ENCODE measurements at places on chromosomes 1 and 21.

GRCh38 chr1:71572038-71572437, 491.2 kb upstream of the ZRANB2 start:
- no peak for DNase-seq

GRCh38 chr1:7198664-7199063, 413.4 kb downstream of the CAMTA1 start:
- DNase-seq: no peak

GRCh38 chr1:67918067-67918466, 84.8 kb upstream of the GNG12 start:
- no peak for DNase-seq

- DNase-seq: no peak
Measured at GRCh38 chr1:66730462-66730861, 21.8 kb upstream of the DYNLT5 start.

- DNase-seq: no peak
Measured at GRCh38 chr1:33397994-33398393, 32.9 kb downstream of the PHC2 start.

- DNase-seq: peak; percentile 70
Measured at GRCh38 chr1:176206006-176206960, 803 bp downstream of the COP1 start.

DNA sequence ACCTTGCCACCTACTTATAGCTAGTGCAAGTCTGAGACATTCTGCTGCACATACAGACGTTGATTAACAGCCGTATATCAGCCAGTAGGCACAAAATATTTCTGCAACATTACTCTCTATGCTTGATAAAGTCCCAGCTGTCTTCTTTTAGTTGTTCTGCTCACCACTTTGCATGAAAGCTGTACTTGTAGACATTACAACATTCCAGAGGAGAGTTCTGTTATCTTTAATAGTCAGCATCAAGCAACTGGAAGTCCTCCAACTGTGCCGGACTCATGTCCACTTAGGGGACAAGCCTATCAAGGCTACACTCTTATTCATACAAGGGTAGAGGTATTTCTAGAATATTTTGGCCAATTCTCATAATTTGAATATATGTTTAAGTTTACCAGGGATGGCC, 50.0 kb downstream of the CACHD1 start:
- no peak for DNase-seq

- DNase-seq: no peak
Measured at GRCh38 chr21:45640001-45640887, 3.3 kb upstream of the PCBP3 start.

GRCh38 chr1:114735479-114735878, 18.9 kb upstream of the NRAS start:
- DNase-seq: no peak

DNA sequence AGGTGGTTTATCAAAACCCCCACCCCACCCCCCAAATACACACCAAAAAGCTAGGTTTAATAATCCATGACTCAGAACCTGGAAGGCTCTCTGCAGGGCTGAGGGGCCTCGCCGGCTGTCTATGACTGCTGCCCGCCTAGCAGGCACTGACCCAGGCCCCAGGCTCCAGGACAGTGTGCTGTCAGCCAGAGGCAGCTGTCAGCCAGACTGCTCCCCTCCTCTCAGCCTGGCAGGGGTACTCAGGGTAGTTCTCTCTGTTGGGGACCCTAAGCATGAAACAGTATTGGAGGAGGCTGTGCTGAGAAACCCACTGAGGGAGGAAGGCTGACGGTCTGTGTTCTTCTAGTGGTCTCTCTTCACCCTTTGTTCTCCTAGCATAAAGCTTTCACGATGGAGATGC, 90.3 kb downstream of the CCDC185 start:
- DNase-seq: no peak

GRCh38 chr1:12811409-12811784, 19.8 kb downstream of the PRAMEF11 start:
- DNase-seq: no peak

DNA sequence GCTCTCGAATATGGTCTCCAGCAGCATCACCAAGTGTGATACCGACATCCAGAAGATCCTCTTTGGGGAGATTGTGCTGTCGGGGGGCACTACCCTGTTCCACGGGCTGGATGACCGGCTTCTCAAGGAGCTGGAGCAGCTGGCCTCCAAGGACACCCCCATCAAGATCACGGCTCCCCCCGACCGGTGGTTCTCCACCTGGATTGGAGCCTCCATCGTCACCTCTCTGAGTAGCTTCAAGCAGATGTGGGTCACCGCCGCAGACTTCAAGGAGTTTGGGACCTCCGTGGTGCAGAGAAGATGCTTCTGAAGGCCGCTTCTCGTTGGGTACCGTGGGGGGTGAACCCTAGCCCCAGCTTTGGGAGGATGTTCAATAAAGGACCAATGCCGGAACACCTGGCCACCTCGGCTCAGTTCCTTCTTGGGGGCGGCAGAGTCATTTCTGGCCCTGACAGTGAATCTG, 1.3 kb downstream of the ACTRT2 start:
- DNase-seq: no peak

GRCh38 chr1:175888996-175889395, 145.6 kb upstream of the TNR start:
- DNase-seq: no peak

DNA sequence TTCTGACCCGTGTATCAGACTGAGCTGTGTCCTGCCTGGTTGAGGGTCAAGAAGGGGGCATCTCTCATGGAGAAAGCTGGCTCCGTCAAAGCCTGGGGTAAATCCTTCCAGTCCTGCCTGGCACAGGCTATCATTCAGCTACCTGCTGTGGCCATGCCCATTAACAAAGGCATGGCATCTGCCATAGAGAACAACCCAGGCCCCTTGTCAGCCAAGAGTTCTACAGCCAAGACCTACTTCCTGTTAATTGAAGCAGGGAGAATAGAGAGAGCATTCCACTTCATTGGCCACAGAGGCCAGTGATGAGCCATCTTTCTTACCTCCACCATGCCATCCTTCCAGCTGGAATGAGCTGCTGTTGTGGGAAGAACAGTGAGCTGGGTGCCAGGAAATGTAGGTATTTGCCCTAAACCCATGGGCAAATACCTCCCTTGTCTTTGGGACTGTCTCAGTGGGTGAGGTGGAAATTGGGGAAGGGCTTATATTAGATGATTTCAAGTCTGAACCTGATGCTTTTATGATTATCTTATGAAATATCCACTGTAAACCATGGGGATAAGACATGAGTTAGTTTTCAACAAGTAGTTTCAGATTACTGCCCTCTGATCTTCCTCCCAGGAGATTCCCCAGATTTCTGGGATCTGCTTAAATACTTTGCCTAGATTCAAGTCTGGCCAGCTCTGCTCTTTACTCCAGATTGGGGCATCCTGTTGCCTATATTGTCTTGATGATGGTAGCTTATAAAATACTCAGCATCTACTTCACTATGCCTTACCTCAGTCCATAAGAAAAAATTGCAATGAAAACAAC, 11.2 kb upstream of the KCNQ4 start:
- no peak for DNase-seq

GRCh38 chr1:42206164-42206563, 41.6 kb upstream of the GUCA2A start:
- no peak for DNase-seq

- DNase-seq: no peak
Measured at GRCh38 chr1:71027991-71028390, 19.6 kb downstream of the PTGER3 start.

DNA sequence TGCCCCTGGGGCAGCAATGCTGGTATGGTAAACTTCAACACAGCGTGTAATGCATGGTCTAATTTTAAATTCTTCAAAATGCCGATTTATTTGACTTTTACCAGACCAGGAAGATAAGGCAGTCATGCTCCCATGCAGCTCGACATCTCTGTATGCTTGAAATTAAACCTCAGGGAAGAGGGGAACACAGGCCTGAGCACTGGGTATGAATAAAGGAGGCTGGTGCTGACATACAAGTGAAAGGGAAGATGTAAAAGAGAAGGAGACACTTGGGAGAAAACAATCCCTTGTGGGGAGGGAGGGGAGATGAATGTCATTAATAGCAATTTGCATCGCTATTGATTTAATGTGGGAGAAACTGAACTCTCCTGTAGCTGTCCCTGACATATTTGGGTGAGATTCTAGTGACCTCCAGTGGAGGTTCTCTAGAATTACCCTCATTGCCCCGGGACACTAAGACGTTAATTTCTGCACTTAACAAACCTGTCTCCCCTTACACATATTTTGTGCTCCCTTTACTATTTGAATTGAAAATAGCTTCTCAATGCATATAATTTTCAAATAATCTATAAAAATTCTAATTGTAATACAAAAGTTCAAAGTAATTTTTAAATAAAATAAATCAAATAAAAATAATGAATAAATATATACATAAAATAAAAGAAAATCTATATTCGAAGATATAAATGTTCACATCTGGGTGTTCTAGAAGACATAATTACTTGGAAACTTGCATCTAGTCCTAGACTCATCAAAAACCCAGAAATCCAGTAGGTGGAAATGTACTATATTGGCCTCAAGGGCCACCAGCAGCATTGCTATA, 283.1 kb downstream of the LMX1A start:
- DNase-seq: peak; percentile 69

DNA sequence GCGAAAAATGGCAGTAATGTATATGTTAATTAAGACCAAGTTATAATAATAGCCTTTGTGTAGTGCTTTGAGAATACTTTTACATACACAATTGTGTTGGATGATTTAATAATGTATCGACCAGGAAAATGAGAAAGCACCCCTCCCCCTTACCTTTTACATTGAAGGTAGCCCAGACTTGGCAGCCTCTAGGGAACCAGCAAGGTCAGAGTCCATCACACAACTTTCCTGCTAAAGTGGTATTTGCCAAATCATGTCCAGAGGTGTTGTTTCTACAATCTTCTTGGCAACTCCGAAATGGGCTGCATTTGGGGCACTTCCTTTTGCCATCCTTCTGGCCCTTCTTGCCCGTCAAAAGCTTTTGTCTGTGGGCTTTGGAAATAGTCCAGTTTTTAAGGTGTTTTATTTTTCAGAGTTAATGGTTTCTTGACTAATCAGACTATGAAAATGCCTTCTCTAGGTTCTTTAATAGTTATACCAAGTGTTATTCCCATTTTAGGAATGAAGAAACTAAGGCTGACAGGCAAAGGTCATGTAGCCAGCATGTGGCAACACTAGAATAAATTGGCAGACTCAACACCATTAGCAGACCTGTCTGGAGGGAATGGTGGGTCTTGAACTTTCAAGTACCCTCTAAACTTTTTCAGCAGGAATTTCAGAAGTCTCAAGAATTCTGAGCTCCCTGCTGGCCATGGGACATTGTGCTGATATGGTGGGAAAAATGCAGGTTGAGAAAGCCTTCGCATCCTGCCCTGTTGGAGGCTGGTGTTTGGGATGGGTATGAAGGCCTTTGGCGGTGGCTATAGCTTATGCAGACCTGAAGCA, 6.8 kb downstream of the ATP1A1 start:
- no peak for DNase-seq

DNA sequence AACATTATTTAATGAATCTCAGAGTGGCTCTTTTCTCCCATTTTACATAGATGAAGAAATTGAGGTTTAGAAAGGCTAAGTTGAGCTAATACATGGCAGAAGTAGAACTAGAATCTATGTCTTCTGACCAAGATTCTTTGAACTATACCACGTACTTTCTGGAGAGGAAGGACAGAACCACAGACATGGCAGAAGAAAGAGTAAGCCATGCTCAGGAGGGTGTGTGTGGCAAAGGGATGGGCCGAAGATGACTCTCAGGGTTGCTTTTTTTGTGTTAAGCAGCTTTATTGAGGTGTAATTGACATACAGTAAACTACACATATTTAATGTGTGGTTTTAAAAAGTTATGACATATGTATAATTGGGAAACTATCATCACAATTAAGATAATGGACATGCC, 69.5 kb downstream of the PEX14 start:
- DNase-seq: no peak

DNA sequence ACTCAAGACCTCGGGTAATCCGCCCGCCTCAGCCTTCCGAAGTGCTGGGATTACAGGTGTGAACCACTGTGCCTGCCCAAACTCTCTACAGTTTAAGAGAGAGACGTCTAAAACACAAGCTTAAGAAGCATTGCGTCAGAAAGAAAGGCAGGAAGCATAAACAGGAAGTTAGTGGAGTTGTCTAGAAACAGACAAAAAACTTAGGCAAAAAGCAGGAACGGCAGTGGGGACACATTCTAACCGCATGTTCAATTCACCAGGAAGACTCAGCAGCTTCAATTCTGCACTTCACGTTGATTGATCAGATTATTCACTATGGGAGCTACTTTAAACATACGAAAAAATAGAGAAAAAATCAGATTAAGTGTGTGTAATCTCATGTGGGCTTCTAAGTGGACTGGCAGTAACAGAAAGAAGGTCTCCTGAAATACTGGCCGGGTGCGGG, 7.4 kb downstream of the CFAP74 start:
- peak; percentile 67 for DNase-seq

GRCh38 chr1:22229379-22229778, 86.5 kb upstream of the WNT4 start:
- no peak for DNase-seq

DNA sequence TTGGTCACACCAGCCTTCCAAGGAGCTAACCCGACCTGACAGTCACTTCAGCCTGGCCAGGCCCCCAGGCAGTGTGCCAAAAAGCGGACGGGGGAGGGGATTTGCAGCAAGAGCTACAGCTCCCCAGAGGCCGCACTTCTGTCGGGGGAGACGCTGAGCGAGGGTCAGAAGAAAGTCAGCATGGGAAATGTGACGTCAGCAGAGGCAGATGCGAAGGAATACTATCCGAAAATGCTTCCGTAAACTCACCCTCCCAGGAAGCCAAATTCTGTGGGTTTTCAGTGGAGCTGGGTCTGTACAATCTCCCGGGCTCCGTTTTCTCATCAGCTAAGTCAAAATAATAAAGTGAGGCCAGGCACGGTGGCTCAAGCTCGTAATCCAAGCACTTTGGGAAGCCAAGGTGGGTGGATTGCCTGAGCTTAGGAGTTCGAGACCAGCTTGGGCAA, 28.5 kb upstream of the ECE1 start:
- DNase-seq: no peak
